Effector CD4-positive, alpha-beta T cell (primary cell): ENCODE measurements at places on chromosomes 6 and 20.

DNA sequence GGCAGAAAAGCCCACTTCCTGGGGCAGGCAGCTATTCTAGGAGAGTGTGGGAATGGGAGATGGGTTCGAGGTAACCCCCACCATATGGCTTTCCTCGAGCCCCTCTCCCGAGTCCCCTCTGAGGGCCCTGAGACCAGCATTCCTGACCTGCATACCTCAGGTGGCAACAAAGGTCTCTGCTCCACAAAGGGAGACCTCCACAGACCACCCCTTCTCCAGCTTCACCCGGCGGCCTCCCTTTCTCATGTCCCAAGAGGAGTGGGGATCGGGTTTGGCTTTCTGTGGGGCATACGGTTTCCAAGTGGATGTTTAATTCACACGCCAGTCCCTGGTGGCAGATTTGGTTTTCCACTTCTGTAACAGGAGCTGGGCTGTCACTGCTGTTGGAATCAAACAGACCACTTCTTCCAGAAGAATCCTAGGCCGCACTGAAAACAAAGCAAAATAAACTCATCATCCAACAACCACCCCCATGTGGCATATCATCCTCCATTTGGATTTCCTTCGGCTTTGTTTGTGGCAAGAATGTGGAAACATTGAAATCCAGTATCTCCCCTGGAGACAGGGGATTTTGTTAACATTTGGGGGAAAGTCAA, 83.2 kb downstream of the DLL1 start:
- DNase-seq = no peak

GRCh38 chr6:27213544-27214125, 33.9 kb upstream of the PRSS16 start:
- no peak for DNase-seq

DNA sequence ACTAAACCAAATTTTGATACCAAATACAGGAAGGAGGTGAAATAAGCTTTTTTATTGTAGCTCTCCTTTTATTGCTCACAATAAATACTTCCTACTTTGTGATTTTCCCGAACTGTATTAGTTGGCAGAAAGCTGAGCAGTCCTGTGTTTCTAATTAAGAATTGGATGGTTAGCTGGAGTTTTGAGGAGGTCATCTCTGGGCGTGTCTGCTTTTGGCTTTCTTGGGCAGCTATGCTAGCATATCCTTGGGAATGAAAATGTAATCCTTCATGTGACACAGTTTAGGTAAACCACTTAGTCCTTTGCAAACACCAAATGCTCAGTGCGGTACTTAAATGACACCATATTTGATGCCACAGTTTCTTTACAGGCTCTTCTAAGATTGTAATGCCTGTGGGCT, 67.5 kb downstream of the MTHFD1L start:
- no peak for DNase-seq

- peak; percentile 8 for DNase-seq
Observed at GRCh38 chr20:36344517-36345132, 38.5 kb downstream of the DLGAP4 start.

GRCh38 chr6:135257631-135258405, 76.7 kb downstream of the MYB start:
- no peak for DNase-seq

DNA sequence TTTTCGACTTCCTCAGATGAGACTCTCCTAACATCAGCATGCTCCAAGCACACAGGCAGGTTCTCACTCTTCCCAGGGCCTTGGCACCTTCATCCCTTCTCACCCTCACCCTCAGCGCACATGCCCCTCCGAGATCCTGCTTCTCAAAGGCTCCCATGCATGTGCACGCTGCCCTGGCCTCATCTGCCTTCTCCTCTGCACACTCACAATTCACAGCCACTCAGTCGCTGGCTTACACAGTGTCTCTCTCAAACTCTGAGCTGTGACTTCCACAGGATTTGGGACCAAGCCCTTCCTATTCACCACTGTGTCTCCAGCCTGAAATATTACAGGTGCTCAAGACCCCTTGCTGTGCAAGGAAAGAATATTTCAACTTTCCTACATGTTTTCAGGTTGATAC, 30.3 kb downstream of the WDR27 start:
- no peak for DNase-seq

GRCh38 chr6:134956032-134956431, 6.1 kb upstream of the ALDH8A1 start:
- DNase-seq = no peak

DNA sequence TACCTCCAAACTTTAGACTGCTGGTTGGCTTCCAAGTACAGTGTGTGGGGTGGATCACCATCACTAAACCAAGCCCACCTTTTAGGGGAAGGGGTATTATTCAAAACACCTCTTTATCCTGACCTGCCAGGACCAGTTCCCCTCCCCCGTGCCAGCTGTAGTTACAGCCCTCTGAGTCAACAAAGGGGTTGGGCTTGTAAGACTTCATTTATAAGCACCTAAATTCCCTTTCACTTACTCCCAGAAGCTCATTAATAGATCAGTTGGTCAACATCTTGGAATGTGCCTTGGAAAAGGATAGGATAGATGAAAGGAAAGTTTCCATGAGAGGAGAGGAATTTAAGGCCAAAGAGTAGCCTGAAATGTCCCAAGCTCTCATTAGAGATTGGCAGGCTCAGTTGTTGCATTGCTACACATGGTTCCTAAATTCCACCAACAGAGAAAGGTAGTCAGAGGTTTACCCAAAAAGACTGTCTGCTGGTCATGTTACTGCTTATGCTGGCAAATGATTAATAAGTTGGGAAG, 59.2 kb downstream of the TNFAIP3 start:
- no peak for DNase-seq

GRCh38 chr6:56649782-56650181, 7.1 kb upstream of the DST start:
- DNase-seq = no peak

- no peak for DNase-seq
Observed at GRCh38 chr6:34511915-34512737, 44.0 kb downstream of the SPDEF start.

DNA sequence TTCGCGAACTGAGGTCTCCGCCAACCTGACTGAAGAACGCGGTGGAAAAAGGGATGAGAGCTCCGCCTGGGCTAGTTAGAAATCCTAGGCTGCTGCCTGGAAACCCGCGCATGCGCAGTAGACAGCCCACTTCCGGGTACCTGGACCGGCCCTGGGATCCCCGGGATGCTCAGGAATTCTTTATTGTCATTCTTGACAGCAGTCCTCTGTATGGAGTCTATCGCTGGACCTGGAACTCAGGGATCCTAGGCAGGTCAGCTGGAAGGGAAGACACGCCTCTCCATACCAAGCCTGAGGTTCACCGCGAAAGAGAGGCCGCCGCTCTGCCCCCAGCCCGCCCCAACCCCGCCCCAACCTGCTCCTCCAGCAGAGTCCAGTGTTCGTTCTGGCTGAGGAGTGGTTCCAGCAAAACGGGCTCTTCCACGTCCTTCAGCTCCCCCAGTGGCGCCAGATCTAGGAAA, 1379.2 kb upstream of the DEFB115 start:
- DNase-seq = no peak

DNA sequence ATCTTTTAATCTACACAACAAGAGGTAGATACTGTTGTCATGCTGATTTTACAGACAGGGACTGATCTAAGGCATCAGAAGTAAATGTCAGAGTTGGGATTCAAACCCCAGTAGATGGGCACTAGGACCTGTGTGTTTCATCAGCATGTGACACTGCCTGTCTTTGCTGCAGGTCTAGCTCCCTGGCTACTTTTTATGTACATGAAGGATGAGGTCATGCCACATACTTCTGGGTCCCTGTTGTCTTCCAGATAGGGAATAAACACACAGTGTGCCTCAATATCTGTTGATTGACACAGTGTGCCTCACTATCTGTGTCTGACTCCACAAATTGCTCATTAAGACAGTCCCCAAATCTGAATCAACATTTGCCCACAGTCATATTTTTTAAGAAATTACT, 106.9 kb downstream of the TFAP2B start:
- no peak for DNase-seq

- DNase-seq = no peak
Observed at GRCh38 chr6:149450679-149451375, 34.0 kb downstream of the ZC3H12D start.

GRCh38 chr20:36527331-36528125, 13.8 kb upstream of the MYL9 start:
- DNase-seq = no peak

DNA sequence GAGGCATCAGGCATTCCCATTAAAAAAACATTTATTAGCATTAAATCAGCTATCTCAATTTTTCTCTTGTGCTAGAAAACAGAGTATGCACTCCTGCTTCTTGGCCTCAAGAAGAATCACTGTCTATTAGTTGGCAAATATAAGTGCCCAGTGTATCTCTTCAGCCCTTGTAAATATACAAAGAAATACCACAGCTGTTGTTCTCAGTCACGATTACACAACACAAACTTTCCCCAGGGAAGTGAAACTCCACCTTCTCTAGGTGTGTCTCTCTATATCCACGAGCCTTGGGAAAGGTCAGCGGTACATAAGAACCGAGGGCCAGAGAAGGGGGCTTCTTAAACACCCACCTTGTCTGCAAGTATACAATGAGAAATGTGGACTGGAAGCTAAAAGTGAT, 194.7 kb downstream of the PKHD1 start:
- no peak for DNase-seq

GRCh38 chr6:143691900-143692636, 14.3 kb downstream of the PHACTR2 start:
- no peak for DNase-seq

GRCh38 chr20:4406627-4407026, 315.1 kb upstream of the PRND start:
- no peak for DNase-seq

DNA sequence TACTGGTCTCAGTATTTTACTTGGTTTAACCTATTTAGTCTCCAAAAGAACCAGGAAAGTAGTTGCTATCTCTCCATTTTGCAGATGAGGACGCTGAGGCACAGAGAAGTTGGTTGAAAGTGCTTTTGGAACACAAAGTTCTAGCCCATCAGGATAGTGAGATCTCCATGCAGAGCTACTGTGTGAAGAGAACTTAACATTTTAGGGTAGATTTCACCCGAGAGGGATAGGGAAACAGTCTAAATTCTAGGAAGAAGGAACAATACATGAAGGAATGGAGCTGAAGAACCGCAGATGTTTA, 65.1 kb downstream of the PHACTR2 start:
- no peak for DNase-seq

GRCh38 chr6:7147051-7147671, 39.4 kb downstream of the RREB1 start:
- no peak for DNase-seq

GRCh38 chr20:45500022-45500421, 15.4 kb downstream of the SPINT3 start:
- DNase-seq = no peak

GRCh38 chr6:5729813-5730517, 276.8 kb downstream of the NRN1 start:
- no peak for DNase-seq

DNA sequence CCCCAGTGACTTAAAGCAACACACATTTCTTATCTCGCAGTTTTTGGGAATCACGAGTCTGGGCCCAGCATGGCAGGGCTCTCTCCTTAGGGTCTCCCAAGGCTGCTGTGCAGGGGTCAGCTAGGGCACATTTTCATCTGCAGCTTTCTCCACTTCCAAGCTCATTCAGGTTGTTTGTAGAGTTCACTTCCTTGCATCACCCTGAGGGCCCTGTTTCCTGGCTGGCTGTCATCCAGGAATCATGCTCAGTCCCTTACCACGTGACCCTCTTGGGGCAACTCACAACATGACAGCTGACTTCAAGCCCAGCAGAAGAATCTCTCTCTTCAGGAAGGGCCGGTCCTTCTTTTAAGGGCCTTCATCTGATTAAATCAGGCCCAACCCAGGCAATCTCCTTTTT, 21.3 kb downstream of the SNAP25 start:
- DNase-seq = no peak

GRCh38 chr6:28634411-28634760, 108.7 kb downstream of the GPX5 start:
- DNase-seq = no peak

- DNase-seq = no peak
Observed at GRCh38 chr6:10779076-10779475, 31.5 kb downstream of the TMEM14B start.

GRCh38 chr6:16184129-16184528, 54.3 kb upstream of the GMPR start:
- DNase-seq = no peak

DNA sequence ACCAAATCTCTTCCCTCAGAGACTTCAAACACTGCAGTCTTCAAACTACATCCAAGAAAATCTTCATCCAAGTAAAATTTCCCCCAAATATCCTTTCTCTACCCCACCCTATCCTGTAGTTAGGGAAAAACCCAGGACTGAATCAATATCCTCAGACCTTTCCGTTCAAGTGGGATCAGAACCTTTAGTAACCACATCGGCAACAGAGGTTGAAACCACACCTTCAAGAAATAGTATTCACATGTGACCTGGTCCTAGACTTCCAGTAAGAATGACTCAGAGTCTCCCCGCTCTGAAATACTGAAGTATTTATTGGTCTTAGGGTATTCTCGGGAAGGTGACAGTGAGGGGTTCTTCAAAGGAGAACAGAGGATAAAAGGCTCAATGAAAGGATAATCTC, 8.7 kb downstream of the HLA-DPA1 start:
- DNase-seq = no peak

DNA sequence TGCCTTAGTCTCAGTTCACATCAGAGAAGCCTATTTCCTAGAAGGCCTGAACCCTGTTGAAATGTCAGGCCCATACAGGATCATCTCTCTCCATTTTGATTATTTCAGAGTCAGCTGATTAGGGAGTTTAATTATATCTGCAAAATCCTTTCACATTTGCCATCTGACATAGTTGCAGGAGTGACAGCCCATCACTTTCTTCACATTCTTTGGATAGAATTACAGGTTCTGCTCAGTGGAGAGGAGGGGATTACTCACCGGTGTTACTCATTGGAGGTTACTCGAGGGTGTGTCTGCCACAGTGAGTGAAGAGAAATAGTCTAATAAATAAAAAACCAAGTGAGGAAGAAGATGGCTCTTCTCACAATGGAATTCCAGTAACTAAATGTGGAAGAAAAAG, 216.8 kb downstream of the TMEM242 start:
- DNase-seq = no peak

- no peak for DNase-seq
Observed at GRCh38 chr6:20924911-20925543, 390.8 kb downstream of the CDKAL1 start.

- DNase-seq = no peak
Observed at GRCh38 chr6:83511266-83511665, 1.1 kb upstream of the PRSS35 start.

- DNase-seq = no peak
Observed at GRCh38 chr6:163038317-163038716, 310.5 kb downstream of the PACRG start.

- DNase-seq = no peak
Observed at GRCh38 chr6:159075506-159076228, 30.9 kb upstream of the TAGAP start.

- DNase-seq = no peak
Observed at GRCh38 chr6:113644861-113645575, 212.1 kb upstream of the MARCKS start.

DNA sequence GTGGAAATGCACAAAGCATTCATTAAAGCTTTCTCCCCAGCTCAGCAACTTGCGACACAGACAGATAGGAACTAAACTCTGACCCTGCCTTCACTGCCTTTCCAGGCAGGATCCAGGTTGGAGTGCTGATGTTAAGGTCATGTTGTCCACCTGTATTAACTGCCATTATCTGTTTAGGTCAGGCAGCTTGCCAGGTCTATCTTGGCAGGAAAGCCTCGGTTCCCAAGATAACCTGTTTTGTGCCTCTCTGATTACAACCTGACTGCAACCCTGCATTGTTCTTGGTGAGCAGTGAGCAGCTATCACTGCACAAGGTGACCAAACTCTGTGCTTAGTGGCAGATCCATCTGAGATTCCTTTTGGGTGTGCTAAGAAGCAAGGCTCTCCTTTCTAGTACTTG, 23.2 kb upstream of the ELOVL2 start:
- DNase-seq = no peak

- no peak for DNase-seq
Observed at GRCh38 chr6:112983713-112984261, 636.7 kb downstream of the RFPL4B start.
